ENCODE measurements at places on chromosomes 1 and 21. TPM values are rescaled to one million over a fixed set of nuclear protein-coding genes. Genes with fewer than 3 reads are reported as not detected.

Gene RGS13
- total RNA-seq: 0.27 TPM

Gene FLG2
- not detected for total RNA-seq

Gene PADI4
- total RNA-seq: 2.7 TPM

Gene SPRR2A
- not detected for total RNA-seq

Gene C8B
- total RNA-seq: not detected

Gene CMPK1
- total RNA-seq: 74.9 TPM

- no peak for DNase-seq
Observed at GRCh38 chr1:159994896-159995295, 36.9 kb downstream of the PIGM start.

- DNase-seq: no peak
Observed at GRCh38 chr21:28509031-28509430, 483.6 kb downstream of the LTN1 start.

GRCh38 chr1:14115976-14116375 lies 416.0 kb downstream of the PRDM2 start:
- no peak for DNase-seq

DNA sequence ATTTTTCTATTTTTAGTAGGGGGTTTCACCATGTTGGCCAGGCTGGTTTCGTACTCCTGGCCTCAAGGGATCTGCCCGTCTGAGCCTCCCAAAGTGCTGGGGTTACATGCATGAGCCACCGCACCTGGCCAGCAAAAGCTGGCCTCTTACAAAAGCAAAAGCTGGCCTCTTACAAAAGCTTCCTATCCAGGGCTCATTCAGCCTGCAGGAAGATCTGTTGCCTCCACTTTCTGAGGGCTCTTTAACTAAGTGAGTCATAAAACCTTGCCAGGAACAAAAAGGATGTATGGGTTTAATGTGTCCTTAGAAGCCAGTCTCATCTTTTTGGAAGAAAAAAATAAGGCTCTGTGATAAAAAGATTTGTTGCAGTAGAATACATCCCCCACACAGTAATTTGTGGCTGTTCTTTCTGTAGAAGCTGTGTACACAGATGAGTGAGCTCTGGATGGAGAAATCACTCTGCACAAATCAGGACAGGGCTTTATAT lies 15.0 kb downstream of the HTR1D start:
- DNase-seq: no peak

DNA sequence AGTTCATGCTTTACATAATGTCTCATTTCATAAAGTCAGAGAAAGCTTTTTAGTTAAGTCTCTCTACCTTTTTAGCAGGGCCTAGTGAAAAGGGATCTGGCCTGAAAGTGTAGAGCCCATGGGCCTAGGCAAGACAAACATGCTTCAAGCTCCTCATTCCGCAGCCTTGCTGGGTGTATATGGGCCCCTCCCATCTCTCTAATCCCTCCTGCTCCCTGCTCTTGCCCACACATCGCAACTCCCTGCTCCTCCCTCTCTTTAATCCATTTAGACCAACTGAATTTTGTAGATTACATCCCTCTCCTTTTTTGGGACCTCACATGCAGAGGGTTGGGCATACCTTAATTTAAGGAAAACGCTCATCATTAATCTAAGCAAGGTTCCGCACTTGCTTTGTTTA lies 42.3 kb upstream of the CCDC190 start:
- DNase-seq: no peak

DNA sequence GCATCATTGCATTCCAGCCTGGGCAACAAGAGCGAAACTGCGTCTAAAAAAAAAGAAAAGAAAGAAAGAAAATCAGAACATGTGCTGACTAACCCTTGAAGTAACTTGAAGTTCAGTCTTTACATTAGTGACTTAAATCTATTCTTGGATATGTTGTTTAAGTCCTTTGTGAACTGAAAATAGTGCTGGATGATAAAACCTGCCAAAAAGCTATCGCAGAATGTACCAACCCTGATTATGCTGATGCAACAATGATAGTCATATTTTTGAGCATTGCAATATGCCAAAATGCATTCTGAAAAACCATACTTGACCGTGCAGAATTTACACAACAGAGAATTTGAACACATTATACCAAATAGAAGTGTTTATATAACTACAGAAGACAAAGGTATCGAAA lies 30.7 kb downstream of the SHISAL2A start:
- DNase-seq: no peak

GRCh38 chr1:95558791-95559190 lies 324.8 kb downstream of the RWDD3 start:
- no peak for DNase-seq

GRCh38 chr1:84774669-84775534 lies 84.6 kb upstream of the SSX2IP start:
- peak; percentile 54 for DNase-seq

GRCh38 chr1:103160281-103160680 lies 52.0 kb upstream of the COL11A1 start:
- no peak for DNase-seq

GRCh38 chr1:11248169-11248568 lies 14.2 kb downstream of the MTOR start:
- no peak for DNase-seq

DNA sequence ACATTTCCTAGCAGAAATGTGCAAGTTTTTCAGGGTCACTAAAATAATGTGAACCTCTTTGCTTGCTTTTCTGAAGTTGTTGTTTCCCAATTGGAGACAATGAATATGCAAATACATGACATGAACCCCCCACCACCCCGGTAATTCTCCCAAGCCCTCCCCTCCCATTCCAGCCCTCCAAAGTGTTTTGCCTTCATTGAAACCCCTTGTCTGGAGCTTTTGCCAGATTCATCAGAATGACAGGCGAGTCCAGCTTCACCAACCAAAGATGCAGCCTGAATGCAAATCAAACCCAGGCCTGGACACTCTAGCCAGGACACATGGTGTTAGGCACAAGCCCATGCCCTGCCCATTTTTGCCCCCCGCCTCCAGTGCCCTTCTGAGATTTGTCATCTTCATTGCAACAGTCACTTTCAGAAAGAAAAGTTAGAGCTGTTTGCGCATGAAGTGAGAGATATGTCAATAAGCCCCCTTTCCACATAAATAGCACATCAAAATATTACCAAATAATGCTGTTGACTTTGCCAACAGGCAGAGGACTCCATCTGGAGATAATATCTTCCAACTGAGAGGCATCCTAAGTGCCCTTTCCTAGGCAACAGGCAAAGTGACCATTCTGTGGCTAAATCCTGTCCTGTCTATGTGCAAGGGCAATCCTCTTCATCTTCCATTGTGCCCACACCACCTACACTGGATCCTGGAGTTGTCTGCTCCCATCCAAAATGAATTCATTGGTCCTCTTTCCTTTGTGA lies 145.6 kb upstream of the NFIA start:
- DNase-seq: no peak

DNA sequence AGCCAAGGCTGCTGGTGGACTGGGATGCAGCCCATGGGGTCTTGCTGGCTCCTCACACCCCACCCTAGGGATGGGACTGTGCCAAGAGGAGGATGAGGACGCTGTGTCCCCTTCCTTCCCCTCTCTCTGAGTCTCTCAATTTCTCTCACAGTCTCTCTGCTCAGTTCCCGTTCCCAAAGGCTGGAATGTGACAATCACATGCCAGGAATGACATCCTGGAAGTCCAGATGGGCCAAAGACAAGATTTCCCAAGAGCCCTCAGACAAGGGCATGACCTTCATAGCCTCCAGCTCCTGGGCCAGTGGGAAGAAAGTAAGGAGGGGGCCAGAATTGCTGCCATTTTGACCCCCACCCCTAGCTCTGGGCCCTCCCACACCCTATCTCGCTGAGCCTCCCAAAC lies 7.6 kb upstream of the CDCP2 start:
- DNase-seq: no peak

DNA sequence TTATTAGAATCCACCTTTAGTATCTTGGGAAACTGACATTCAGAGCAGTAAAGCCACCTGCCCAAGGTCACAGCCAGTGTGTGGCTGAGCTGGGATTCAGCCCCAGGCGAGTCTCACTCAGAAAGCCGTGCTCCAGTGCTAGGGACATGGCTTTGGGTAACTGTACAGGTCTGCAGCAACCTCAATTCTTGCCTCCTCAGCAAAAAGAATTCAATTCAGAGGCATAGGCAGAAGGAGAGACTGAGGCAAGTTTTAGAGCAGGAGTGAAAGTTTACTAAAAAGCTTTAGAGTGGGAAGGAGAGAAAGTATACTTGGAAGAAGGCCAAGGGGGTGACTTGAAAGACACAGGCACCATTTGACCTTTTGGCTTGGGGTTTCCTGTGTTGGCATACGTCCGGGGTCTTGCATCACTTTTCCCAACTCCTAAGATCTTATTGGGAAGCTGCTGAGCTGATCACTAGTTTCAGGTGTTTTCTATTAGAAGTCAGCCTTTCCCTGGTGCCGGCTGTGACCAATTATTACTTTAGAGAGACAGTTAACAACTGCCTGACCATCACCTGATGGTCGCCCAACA lies 529.3 kb downstream of the MATN1 start:
- DNase-seq: no peak

- no peak for DNase-seq
Observed at GRCh38 chr21:31623664-31624063, 35.8 kb upstream of the SOD1 start.

DNA sequence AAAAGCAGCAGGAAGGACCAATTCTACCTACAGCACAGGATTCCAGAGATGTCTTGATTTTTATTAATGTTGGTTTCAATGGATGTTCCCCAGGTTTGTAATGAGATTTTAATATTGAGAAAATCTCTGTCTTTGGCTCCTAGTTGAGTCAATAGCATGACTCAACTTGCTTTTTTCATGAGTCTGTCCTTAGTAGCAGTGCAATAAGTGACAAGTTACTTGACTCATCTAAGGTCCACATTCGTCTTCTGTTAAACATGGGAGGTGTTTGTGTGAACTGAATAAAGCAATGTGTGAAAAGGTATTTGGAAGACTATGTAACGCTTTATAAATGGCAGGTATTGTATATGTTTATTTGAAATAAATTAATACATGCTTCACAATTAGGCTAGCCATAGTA lies 645.0 kb upstream of the PTBP2 start:
- no peak for DNase-seq

DNA sequence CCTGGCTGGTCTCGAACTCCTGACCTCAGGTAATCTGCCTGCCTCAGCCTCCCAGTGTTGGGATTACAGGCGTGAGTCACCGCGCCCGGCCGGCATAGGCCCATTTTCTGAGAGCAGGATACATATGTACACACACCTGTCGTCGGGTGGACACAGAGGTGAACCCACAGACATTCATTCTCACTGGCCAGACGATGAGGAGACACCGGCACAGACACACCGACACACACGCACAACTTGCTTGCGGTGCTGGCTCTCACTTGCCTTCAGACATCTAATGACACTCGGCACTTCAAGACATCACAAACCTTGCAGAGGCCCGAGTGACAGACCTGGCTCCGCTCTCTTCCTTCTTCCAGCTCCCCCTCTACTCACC lies 579 bp downstream of the PTCH2 start:
- DNase-seq: peak; percentile 68

DNA sequence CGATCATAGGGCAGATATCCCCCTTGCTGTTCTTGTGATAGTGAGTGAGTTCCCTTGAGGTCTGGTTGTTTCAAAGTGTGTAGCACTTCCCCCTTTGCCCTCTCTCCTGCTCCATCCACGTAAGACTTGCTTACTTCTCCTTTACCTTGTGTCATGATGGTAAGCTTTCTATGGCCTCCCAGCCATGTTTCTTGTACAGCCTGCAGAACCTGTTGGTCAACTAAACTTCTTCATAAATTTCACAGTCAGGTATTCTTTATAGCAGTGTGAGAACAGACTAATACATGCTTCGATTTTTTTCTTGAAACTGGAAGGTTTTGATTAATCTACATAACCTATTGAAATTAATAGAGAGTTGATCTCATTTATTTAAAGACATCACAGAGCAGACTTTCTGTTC lies 302.5 kb upstream of the PBX1 start:
- DNase-seq: no peak

DNA sequence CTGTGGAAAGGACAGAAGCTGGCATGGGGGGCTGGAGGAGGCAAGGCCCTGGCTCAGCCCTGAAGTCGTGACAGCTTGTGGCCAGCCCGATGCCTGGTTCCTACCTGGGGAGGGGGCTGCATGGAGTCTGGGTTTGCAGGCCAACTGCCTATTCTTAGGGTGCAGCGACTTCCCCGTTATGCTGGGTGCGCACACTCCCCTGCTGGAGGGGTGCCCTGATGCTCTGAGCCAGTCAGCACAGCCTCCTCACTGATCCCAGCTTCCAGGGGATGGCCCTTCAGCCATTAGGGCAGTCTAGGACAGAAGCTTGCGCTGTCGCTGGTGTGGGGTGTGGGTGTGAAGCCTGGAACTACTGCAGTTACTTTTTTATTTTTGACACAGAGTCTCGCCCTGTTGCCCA lies 30.0 kb upstream of the SLC19A1 start:
- DNase-seq: peak; percentile 54
